Astrocyte (in vitro differentiated cells and primary cell): ENCODE measurements at places on chromosomes 4 and X.
A peak's percentile ranks its signal among the peaks of the same experiment; 100 is the strongest.

DNA sequence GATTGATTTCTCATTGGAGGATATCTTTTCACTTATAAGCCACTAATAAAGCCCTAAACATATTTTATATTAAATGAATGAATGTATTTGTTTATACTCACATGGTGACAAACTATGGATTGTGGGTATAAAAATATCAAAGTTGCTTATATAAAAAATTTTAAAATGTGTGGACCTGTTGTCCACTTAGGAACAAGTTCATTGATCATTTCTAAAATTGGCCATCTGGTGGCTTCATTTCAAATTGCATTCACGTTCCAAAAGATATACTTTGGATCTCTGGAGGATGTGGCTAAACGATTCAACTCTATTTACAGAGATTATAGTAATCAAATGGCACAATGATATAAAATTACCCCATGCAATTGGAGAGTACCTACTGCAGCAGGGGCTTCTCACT is 32.5 kb downstream of the FSTL5 start:
- DNase-seq: no peak

- no peak for DNase-seq
These were observed 40.5 kb upstream of the BMP2K start for GRCh38 chr4:78735697-78736096.

DNA sequence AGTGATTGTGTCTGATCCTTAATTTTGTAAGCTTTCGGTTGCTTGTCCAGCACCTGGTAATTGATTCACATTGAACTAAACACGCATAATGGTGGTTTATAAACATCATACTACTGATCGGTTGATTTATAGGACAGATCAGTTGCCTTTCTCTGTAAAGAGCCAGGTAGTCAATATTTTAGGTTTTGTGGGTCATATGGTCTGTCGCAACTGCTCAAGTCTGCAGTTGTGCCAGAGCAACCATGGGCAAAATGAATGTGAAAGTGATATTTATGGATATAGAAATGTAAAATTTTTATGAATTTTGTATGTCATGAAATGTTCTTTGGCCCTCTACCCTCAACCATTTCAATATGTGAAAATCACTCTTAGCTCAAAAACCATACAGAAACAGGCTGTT is 8.9 kb downstream of the JADE1 start:
- DNase-seq: no peak

DNA sequence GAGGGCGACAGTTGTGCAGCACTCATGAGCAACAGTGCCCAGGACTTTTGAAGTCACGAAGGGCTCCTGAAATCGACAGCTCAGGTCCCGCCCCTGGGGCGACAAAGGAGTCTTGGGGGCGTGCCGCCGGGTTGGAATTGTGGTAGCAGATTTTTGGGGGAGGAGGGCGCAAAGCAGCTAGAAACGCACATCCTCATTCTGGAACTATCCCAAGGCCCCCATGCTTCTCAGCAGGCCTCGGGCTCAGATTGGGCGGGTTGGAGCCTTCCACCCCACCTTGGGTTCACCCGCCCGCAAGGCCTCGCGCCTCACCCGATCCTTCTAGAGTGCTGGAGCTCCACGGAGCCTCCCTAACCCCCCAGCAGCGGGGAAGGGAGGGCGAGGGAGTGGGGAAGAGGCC is 85.5 kb downstream of the HPRT1 start:
- no peak for DNase-seq

GRCh38 chr4:4339504-4340085 is 47.3 kb upstream of the NSG1 start:
- DNase-seq: no peak

- no peak for DNase-seq
These were observed 472.7 kb downstream of the IDS start for GRCh38 chrX:149032449-149032848.

DNA sequence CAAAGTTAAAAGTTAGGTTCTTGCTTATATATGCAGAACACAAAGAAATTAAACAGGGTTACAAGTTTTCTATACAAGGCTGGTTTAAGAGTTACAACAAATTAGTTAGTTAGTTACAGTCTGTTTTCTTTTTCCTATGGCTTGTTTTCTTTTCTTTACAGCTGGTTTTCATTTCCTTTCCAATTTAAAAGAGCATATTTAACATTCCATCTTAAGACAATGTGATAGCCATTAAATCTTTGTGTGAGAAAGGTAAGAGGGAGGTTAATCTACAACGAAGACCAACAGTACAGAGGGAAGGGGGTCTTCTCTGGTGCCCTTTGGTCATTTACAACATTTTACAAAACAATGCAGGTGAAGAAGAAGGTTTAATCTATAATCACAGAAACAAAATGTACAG is 290.6 kb downstream of the ZNF674 start:
- DNase-seq: no peak

GRCh38 chr4:152778656-152779512 is 646 bp downstream of the TIGD4 start:
- DNase-seq: peak; percentile 6

GRCh38 chrX:8632924-8633323 is 99.0 kb downstream of the ANOS1 start:
- DNase-seq: peak; percentile 28

DNA sequence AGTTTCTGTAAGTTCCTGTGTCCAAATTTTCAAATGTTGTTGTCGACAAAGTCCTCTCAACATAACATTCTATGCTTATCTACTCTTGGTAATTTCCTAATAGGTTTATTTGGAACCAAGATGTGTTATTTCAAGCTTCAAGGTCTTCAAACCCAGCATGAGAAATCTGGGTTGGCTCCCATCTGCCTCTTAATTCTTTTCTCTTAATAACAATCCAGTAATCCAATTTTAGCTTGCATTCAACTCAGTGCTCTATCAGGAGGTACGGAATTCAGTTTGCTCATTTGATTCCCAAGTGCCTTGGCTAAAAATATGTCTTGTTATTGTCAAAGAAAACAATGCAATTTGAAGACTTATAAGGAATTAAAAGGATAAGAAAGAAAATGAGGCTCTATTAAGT is 235.5 kb upstream of the MID1 start:
- no peak for DNase-seq

DNA sequence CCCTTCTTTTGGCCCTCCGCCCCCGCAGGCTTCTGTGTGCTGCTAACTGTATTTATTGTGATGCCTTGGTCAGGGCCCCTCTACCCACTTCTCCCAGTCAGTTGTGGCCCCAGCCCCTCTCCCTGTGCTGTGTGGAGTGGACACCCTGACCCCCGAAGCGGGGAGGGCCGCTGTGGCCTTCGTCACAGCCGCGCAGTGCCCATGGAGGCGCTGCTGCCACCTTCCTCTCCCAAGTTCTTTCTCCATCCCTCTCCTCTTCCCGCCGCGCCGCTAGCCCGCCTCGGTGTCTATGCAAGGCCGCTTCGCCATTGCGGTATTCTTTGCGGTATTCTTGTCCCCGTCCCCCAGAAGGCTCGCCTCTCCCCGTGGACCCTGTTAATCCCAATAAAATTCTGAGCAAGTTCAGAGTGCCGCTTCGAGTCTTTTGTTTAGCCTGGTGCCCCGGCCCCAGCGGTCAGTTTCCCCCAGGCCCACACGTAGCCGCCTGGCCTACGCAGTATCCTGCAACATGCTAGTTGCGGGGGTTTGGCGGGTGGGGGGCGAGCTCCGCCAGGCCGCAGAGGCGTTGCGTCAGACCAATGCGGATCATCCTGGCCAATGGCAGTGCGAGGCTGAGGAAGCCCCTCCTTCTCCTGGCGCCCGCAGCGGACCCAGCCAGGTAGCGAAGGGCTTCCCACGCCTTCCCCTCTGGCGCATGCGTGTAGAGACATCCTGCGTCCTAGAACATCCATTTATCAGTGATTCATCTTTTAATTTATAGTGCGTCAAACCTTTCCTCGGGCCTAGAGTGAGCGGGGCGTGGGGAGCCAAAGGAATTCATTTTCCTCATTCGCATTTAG is 5.6 kb upstream of the KANTR start:
- DNase-seq: peak; percentile 76

DNA sequence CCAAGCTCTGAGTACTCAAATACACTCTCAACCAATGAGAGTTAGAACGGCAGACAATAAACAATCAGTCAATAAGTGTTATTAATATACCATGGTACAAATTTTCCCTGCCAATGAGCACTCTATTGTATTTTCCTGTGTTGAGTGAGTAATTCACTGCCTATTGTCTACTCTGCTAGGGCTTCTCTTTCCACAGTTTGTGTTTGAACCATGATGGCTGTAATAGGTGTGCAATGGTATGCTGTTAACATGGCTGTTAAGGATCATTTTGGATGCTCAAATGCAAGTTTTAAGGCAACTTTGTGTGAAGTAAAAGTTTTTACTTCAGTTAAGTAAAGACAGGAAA is 41.2 kb downstream of the RPS6KA3 start:
- DNase-seq: no peak

DNA sequence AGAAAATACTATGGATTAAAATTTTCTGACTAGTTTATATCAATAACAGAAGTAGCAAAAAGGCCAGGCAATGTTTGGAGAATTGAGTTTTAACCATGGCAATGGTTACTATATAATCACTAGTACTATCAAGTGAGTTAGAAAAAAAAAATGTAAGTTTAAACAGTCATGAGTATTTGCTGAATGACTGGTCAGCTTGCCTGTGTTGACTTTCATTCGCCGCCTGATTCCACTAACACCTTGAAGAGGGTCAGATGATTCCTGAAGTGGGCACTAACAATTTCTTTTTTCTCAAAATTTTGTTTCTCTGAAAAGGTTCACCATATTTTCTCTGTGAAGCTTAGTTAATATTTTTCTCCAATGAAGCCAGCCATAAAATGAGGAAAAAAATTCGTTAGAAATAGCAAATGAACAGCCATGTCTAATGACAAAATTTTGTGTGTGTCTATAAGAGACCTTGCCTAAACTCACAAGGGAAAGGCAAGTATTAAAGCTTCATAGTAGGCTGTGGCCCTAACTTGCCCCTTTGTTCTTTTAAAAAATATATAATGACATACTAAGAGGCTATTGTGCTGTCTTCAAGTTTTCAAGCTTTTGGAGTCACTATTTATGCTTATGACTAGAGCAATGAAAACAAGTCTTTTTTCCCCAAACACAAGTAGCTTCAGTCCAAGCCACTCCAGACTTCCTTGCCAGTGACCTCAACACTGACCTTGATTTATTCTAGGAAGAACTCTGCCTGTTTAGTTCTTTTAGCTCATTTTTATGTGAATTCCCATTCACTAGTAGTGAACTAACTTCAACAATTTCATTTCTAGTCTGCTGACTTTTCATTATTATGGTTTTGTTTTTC is 18.4 kb upstream of the FHDC1 start:
- DNase-seq: no peak

DNA sequence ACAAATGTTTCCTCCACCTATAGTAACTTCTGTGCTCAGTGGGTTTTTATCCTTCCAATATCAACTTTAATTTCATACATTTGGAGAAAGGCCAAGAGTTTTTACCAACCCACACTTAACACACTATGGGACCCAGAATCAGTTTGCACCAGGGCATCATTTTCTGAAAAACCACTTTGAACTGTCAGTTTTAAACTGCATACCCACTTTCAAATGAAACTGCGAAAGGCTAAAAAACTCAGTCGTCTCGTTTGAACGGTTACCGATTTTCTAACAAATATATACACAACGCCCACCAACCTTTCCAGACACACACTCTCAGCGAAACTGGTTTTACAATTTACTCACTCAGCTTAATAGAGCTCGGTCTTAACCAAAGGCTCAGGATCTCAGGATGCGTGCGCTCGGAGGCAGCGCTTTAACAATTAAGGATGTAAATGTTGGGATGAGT is 376 bp downstream of the ABCG2 start:
- no peak for DNase-seq

GRCh38 chr4:179626687-179627086 is 2184.4 kb upstream of the AGA start:
- no peak for DNase-seq

GRCh38 chr4:15469402-15470127 is at the start of gene CC2D2A:
TSS of gene CC2D2A (plus strand) at chr4:15469882. CDS start at chr4:15475933, 6,051 bp downstream.
- peak; percentile 53 for DNase-seq

DNA sequence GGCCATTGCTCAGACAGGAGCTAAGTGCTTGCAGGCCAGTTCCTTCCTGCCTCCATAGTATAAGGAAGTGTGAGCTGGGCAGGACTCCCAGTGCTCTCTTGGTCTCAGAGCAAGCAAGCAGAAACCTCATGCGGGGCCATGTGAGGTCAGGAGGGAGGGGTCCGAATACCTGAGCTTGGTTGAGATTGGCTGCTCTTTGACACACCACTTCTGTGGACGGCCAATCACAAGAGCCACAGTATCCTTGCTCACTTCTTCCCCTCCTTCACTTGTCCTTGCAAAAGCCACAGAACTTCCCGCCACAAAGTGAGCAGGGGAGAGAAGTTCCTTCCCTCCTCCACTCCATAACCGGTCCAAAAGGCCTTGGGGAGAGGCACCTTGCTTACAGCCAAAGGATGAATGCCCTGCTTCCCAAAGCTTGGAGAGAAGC is 56.7 kb downstream of the PRPS1 start:
- peak; percentile 44 for DNase-seq

- DNase-seq: no peak
These were observed 23.8 kb downstream of the SOWAHB start for GRCh38 chr4:76874176-76874575.

GRCh38 chr4:13159041-13159620 is 325.0 kb downstream of the RAB28 start:
- peak; percentile 42 for DNase-seq

DNA sequence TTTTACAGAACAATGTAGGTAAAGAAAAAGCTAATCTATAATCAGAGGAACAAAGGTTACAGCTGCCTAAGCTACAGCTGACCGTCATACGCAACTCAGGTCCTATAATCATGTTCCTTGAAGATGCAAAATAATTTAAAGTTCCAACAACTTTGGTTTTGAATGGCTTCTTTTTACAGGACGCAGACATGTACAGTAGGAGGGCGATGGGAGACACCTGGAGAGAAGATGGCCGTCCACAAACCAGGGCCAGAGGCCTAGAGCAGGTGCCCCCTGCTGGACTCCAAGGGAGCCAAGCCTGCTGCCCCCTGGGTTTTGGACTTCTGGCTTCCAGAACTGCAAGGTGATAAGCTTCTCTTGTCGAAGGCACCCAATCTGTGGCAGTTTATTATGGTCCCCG is 10.6 kb downstream of the HGFAC start:
- DNase-seq: no peak
